Stimulated activated memory B cell treated with anti-CD40 and anti-IgM and Interleukin-4, amounts not matched to agents 10 μg/mL and 1 μg/mL and 100 μg/mL, for 72 hours (primary cell): ENCODE measurements at places on chromosomes 12 and 14.
A peak's percentile ranks its signal among the peaks of the same experiment; 100 is the strongest.

DNA sequence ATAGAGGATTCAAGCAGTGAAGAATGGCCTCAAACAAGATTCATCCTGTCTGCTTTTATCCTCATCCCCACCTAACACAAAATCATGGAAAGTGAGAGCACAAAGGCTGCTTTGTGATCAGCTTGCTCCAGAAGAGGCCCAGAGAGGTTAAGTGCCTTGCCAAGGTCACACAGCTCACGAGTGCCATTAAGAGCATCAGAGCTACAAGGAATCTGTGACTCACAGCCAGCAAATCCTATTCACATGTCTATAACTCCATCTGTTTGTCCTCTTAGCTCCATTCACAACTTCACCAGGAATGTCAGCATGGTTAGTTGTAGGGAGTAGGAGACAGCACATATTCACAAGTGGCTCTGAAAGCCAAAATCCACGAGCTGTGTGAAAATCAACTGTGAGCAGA is 79.8 kb downstream of the TTC9 start:
- ATAC-seq = no peak

GRCh38 chr14:105085766-105086165 is 20.5 kb upstream of the GPR132 start:
- no peak for ATAC-seq

GRCh38 chr14:72904840-72905561 is 11.1 kb upstream of the DPF3 start:
- peak; percentile 71 for ATAC-seq

- peak; percentile 61 for ATAC-seq
Observed at GRCh38 chr14:91380610-91381371, 36.8 kb downstream of the CCDC88C start.

- ATAC-seq = peak; percentile 49
Observed at GRCh38 chr12:113092607-113093408, 36.3 kb downstream of the DTX1 start.

DNA sequence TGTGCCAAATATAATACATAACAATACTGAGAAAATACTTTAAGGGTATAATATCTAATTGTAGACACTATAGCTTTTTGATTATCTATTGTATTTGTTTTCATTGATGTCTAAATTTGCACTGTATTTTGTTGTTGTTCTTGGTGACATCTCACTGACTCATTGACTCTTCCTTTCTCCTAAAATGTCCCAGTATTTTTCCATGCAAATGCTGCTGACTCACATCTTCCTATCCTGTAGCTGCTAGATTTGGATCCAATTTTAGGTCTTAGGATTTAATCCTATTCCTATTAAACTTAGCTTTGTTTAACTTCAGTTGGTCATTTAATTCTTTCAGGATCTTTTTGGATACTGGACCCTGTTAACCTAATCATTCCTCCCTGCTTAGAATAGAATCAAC is 148.5 kb downstream of the TMTC2 start:
- no peak for ATAC-seq

DNA sequence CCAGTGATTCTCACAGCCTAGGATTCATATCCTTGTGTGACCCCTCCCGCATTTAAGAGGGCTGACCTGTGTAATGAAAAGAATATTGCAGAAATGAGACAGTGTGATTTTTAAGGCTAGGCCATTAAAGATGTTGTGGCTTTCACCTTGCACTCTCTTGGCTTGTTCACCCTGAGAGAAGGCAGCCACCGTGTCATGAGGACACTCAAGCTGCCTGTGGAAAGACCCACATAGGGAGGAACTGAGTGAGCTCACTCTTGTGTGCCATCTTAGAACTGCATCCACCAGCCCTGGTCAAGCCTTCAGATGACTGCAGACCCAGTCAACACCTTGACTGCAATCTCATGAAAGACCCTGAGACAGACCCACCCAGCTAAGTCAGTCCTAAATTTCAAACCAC is 46.3 kb upstream of the TMPO start:
- ATAC-seq = no peak

DNA sequence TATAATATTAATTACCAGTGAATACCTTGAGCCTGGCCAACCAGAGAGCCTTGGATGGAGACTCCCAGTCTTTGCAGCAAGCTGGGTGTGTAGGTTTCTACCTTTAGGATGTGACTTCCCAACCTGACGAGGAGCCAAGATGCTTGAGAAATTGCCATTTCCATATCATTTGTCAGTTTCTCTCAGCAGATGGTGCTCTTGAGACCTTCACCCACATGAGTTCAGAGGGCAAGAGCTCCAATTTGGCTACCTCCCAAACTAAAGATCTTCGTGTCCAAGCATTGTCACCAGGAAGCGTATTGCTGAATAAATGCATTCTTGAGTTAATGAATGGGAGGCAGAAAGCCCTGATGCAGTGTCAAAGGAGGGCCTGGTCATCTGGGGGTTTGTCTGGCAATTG is 106.4 kb upstream of the TBX5 start:
- no peak for ATAC-seq

GRCh38 chr14:91851563-91851962 is 15.8 kb downstream of the TC2N start:
- ATAC-seq = no peak

GRCh38 chr12:71092290-71092689 is 65.5 kb downstream of the TSPAN8 start:
- no peak for ATAC-seq

DNA sequence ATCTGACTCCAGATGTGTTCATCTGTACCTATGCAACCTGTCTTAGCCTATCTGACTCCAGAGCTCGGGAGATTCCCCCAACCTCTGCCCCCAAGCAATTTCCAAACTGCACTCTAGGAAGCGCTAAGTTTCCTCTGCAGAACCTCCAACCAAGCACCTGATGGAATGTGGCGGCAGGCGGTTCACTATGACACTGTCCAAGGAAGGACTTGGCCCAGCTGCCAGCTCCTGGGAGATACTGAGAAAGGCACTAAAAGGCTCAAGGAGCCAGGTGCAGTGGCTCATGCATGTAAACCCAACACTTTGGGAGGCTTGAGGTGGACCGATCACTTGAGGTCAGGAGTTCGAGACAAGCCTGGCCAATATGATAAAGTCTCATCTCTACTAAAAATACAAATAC is 244.0 kb downstream of the BCL11B start:
- ATAC-seq = no peak

GRCh38 chr14:91012045-91012444 is 48.4 kb downstream of the RPS6KA5 start:
- no peak for ATAC-seq

DNA sequence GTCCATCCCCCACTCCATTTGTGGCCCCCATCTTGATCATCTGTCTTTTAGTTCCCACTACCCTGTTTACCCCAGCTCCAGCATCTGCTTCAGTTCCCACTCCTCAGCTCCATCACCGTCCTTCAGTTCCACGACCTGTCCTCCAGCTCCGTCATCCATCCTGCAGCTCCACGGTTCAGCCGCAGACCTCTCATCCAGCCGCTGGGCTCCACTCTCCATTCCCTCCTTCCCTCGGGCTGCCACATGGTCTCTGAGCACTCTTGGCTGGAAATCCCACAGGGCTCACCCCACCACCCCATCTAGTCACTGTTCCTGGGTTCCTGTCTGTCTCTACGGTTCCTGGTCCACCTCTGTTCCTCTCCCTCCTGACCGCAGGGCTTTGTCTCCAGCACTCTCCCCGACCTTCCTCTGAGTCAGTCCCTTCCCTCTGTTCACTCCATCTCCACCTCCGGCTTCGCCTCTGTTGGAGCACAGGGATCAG is 3.3 kb upstream of the P3H3 start:
- no peak for ATAC-seq

GRCh38 chr12:103455020-103455763 is 40.6 kb downstream of the C12orf42 start:
- peak; percentile 99 for ATAC-seq

DNA sequence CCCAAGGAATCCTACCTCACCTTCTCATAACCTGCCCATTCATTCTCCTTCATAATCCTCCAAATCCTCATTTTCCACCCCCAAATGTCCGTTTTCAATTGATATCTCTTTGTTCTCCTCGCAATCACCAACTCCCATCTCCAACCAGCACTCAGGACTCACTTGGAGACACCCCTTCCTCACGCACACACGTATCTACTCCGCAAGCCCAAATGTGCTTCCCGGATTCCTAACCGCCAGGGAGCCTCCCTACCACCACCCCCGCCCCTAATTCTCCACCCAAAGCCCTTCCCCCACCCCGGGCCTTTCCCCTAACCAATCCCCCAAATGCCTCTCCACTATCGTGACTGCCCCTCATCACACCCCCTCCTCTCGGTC is 304 bp downstream of the KCTD10 start:
- ATAC-seq = peak; percentile 15

DNA sequence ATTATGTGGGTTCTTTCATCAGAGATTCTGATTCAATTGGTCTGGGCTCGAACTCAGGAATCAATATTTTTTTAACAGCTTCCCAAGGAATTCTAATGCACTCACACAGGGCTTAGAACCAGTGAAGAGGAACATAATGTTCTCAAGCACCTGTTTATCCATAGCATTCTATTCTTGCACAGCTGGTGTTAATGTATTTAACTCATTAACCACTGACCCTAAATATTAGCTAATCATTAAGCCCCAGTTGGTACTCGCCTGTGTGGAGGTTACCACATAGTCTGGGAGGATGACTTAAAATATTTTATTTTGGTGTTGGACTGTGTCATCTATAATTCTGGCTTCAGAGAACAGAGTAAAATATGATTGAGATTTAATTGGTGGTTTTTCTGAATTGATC is 45.3 kb downstream of the LRP6 start:
- ATAC-seq = no peak

DNA sequence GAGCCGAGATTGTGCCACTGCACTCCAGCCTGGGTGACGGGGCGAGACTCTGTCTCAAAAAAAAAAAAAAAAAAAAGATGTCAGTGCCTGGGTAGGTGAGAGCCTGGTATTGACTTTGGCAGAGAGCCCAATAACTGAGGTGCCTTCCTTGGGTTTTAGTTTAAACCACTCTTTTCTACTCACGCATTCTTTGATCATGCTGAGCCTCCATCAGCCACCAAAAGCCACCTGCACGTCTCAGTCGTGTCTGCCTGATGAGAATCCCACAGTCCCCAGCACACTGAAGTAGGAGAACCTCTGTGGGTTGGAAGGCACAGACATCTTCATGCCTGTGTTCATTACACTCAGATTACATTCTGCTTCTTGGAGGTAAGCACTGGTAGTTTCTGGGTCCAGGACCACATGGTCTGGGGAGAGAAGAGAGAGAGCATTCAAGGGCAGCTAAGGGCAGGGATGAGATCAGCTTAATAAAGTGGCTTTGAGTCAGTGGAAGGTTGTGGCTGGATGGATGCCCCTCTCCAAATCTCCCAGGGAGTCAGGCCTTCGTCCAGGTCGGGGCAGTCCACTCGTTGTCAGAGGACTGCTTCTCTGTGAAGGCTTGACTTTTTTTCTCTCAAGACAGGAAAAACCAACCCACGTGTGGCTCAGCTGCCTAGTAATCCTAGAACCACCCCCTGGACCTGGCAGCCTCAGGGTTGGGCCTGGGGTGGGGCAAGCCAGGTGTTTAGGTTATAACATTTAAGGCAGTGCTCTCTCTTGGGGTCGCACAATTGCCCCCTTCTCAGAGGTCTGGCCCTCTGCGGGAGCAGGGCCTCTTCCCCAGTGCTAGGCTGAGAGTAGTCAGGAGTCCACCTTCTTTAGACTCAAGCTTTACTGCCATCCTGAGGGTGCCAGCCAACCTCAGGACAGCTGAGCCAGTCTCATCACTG is 32.6 kb upstream of the MAX start:
- peak; percentile 31 for ATAC-seq

DNA sequence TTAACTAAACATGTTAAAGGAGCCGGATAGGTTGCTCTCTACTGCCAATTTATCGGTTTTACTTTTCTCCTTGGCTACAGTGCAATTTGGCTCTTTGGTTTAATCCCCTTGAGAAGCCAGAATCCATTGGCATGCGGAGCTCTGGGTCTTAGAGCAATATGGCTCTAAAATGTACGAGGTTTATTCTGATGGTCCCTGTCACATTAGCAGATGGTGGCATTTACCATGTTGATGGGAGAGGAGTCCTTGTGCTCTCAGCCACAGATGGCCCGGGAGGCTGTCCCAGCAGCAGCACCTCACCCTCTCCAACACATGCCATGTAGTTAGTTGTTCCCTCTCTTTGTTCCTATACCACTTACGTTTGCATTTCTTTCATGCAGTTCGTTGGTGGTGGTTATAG is 179.7 kb downstream of the RGS6 start:
- ATAC-seq = no peak

DNA sequence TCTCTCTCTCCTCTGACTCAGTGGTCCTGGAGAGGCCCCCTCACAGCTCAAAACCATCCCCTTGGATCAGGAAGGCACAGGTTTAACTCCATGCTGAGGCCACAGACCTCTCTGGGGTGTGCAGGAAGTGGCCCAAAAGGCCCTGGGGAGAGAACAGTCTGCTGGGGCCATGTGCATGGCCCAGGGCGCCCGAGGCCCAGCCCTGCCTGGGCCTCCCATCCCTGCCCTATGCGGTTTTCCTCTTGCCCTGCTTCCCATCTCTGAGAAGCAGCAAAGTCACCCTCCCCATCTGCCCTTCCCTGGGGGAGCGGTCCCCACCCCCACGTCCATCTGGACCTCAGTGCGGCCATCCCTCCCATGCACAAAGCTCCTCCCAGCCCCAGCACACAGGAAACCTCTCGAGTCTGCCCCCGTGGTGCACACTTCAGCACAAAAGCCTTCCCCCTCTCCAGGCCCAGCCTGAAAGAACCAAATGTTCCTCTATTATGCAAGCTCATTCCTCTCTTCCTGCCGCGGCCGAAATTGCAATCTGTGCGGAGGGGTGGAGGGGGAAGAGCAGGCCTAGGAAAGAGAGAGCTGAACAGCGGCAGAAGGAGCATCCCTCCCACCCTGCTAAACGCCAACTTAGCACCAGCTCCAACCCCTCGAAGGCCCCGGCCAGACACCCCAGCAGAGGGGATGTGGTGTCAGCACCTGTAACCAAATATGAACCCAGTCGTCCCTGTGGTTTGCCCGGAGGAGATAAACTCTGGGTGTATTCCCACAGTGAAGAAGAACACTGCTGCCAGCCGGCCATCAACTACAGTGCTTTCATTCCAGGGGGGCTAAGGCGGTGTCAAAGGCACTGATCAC is 108.5 kb downstream of the SCARB1 start:
- no peak for ATAC-seq
